ENCODE measurements at places on chromosomes 7 and 10.

- no peak for DNase-seq
These were observed 69.6 kb downstream of the SHOC2 start for GRCh38 chr10:110989016-110989415.

- no peak for DNase-seq
These were observed 7.7 kb downstream of the NPC1L1 start for GRCh38 chr7:44533301-44534055.

- no peak for DNase-seq
These were observed 23.4 kb downstream of the ADRA2A start for GRCh38 chr10:111100198-111100597.

- no peak for DNase-seq
These were observed 13.5 kb downstream of the GHRHR start for GRCh38 chr7:30977222-30977621.

- DNase-seq = no peak
These were observed 10.3 kb upstream of the OCM start for GRCh38 chr7:5870311-5870710.

- DNase-seq = no peak
These were observed 97.7 kb downstream of the BTRC start for GRCh38 chr10:101451667-101452069.

- no peak for DNase-seq
These were observed 57.4 kb downstream of the MAP3K8 start for GRCh38 chr10:30491204-30491915.

- DNase-seq = no peak
These were observed 141.4 kb upstream of the FOXP2 start for GRCh38 chr7:114273218-114273617.

GRCh38 chr10:131093795-131094366 lies 217.6 kb downstream of the TCERG1L start:
- no peak for DNase-seq

DNA sequence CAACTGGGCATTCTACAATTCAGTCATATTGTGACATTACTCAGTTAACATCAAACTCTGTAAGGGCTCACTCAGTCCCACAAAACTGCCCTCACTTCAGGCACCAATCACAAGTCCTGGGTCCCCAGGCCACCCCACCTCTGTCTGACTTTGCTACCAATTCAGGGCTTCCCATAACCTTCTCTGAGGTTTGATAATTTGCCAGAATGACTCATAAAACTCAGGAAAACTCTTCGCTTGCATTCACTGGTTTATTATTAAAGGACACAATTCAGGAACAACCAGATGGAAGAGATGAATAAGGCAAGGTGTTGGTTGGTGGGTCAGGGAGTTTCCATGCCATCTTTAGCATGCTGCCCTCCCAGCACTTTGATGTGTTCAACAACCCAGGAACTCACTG lies 41.3 kb downstream of the AVL9 start:
- no peak for DNase-seq

- DNase-seq = no peak
These were observed 133.3 kb downstream of the VTI1A start for GRCh38 chr10:112580267-112580666.

DNA sequence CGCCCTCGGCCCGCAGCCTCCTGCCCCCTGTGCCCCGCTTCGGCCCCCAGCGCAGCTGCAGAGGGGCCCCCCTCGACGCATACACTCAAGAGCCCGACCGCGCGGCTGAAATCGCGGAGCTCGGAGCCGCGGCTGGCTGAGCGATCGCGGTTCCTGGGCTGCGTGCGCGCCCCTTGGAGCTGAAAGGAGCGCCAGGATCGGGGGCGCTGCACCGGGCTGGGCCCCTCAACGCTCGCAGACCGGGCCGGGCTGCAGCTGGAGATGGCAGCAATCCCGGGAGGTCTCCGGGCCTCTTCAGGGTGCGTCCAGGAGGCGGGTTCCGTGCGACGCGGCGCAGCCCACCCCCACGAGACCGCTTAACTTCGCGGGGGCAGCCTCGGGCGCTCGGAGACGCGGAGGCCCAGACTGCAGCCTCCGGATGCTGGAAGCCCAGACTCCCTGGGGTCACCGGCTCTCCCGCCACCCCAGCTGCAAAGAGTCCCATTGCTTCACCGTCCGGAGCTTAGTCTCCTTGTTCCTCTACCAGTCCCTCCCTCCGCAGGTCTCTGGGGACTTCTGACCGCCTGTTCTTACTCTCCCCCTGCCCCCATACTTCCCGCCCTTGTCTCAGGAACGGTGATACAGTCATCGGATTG lies 73.0 kb upstream of the LRRC4 start:
- no peak for DNase-seq

GRCh38 chr7:51619880-51620279 lies 303.3 kb upstream of the COBL start:
- DNase-seq = no peak

GRCh38 chr7:33650828-33651227 lies 254.5 kb upstream of the BMPER start:
- DNase-seq = no peak

DNA sequence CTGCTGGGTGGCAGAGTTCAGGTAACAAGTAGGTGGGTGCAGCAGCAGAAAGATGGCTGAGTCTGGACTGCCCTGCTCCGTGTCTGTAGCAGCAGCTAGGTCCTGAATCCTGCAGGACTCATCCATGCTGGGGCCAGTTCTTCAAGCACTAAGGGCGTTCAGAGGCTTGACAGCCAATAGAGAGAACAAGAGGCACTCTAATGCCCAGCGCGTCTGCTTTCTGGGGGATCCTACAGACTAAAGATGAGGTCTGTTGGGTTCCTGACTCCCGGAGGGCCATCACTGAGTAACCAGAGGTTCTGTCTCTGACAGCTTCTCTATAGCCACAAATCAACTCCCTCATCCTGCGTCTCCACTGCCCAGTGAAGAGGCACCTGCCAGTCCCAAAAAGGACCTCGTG lies 125.5 kb downstream of the PTPN20 start:
- no peak for DNase-seq

DNA sequence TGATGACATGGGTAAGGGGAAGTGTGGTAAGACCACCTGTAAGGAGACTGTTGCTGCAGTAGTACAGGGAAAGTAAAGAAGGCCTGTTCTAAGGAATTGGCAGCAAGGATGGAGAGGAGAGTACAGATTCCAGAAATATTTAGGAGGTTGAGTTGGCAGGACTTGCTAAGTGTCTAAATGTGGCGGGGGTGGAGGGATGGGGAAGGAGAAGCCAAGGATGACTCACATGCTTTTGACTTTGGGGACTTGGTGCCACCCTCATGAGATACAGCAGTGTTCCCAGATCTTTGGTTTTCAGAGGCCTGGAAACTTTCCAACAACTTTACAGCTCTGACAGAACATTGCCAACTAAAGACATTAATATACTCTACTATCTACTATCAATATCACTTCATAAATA lies 45.4 kb downstream of the CDK6 start:
- DNase-seq = no peak

GRCh38 chr7:150665089-150665748 lies 20.3 kb upstream of the GIMAP2 start:
- DNase-seq = no peak

GRCh38 chr7:37284805-37285231 lies 163.8 kb downstream of the ELMO1 start:
- no peak for DNase-seq

- DNase-seq = no peak
These were observed 13.9 kb downstream of the VCL start for GRCh38 chr10:74011770-74012169.

GRCh38 chr7:30904561-30904960 lies 7.1 kb upstream of the AQP1 start:
- DNase-seq = no peak

- no peak for DNase-seq
These were observed 9.3 kb downstream of the UNC5B start for GRCh38 chr10:71221586-71222202.

GRCh38 chr7:45697576-45698136 lies 123.5 kb downstream of the ADCY1 start:
- no peak for DNase-seq

DNA sequence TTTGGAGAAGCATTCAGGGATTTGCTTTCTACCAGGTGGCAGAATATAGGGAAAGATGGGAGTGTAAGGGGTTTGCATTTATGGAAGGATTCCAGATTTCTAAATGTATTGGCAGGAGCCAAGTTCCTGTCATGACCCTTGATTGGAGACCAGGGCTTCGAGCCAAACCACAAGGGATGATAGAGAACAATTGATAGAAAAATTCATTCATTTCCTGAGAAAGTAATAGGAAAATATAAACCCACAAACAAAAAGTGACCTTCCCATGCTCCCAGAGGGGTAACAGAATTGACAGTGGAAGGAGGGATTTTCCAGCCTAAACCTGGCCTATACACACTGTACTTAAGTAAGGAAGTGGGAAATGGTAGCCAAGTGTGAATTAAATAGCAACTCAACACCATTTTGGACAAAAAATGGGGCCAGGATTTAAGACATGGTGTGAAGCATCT lies 22.4 kb upstream of the IFIT2 start:
- DNase-seq = no peak

- DNase-seq = no peak
These were observed 87.6 kb upstream of the NEBL start for GRCh38 chr10:20984662-20985061.

DNA sequence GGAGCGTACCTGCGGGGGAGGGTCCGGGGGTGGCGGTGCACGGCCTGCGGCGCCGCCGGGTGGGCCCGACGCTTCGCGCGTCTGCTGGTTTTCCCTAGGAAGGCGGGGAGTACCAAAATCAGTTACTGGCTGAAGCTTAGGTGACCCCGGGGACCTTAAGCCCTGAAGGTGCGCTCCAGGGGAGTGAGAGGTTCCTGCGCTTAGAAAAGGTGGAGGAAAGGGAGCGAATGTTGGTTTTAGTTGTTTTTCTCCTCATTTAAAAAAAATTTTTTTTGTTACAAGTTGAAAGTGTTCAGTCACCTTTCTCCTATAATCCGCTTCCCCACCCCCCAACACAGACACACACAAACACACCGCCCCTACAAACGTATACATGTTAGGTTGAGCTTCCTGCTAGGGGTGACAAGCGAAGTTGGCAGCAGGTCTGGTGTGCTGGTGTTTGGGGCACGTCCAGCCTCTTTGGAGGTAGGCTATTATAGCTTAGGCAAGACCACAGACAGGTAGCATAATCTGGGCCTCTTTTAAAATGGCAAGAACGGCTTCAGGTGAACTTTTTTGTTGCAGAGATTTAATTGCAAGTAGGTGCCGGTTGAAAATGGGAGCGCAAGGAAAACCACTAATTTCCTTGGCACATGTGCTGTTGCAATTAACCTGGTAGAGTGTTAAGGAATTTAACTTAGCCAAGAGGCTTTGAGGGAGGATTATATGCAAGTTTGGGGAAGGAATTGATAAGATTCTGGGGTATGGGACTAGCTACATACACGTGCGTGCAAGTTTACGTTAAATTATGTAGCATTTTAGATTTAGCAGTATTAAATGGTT lies 945 bp downstream of the ADD3 start:
- DNase-seq = peak; percentile 10

DNA sequence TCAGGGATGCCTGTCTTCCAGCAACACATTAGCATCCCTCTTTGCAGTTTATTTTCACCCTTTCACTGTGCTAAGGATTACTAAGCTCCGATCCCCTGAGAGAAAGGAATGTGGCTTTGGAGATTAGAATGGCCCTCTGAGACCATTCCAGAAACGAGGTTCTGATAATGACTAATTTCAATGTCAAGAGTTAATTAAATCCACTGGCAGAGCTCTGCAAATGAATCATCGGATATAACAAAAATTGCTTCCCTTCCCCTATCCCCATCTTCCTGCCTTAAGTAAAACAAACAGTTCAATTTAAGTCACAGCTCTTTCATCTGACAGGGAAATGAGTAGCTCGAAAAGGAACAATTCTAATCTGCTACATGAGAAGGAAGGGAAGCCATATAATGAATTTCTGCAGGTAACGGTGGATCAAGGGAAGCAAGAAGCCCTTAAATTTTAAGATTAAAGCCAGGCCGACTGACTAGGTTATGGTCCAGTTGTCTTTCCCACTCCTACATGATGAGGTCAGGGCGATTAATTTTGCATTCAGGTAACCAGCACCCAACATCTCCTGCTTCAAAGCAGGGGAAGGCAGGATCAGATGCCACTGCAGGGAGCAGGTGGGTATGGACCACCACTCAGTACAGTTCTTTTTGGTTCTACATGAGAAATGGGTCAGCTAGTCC lies 50.5 kb downstream of the MALSU1 start:
- no peak for DNase-seq

DNA sequence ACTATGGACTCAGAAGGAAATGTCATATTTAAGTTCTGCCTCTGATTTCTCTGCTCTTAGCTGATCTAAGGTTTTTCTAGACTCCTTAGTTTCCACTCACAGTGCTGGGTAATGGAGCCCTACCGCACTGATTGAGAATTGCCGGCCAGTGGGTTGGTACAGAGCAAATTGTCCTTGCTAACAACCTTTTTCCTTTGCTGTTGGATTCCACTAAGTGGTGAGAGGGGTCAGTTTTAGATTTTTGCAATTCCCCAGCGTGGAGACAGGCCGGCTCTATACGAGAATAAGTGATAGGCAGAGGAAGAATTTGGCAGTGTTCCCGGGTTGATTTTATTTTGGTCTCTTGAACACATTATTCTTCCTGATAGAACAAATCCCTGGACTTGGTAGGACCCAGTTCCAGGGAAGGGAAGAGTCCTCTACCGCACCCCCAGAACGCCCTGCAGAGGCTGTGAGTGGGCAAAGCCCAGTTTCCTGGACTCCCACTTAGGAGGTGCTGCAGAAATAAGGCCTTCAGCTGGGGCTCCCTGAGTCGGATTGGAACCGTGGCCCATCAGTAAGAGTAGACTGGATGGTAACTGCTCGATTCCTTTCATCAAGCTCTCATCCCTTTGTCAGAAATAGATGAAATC lies 3.0 kb upstream of the NRP1 start:
- no peak for DNase-seq

DNA sequence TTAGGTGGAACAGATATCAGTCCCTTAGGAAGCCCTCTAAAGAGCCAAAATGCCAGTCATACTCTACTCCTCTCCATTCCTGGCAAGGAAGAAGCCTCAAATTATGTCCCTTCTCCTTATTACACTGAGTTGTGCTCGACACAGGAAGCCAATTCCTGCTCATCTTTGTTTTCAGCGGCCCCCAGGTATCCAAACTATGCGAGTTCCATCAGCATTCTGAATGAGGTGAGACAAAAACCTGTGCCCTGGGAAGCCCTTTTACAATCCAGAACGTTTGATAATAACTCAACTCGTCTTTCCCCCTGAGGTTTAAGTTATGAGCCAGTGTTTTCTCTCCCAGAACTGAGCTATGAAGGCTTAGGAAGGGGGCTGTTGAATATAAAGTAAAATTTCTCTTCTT lies 580.5 kb downstream of the NXPH1 start:
- no peak for DNase-seq

Measured in esophagus squamous epithelium (tissue), 5 donors.